ENCODE measurements at places on chromosomes 12 and 14.
A peak's percentile ranks its signal among the peaks of the same experiment; 100 is the strongest.

DNA sequence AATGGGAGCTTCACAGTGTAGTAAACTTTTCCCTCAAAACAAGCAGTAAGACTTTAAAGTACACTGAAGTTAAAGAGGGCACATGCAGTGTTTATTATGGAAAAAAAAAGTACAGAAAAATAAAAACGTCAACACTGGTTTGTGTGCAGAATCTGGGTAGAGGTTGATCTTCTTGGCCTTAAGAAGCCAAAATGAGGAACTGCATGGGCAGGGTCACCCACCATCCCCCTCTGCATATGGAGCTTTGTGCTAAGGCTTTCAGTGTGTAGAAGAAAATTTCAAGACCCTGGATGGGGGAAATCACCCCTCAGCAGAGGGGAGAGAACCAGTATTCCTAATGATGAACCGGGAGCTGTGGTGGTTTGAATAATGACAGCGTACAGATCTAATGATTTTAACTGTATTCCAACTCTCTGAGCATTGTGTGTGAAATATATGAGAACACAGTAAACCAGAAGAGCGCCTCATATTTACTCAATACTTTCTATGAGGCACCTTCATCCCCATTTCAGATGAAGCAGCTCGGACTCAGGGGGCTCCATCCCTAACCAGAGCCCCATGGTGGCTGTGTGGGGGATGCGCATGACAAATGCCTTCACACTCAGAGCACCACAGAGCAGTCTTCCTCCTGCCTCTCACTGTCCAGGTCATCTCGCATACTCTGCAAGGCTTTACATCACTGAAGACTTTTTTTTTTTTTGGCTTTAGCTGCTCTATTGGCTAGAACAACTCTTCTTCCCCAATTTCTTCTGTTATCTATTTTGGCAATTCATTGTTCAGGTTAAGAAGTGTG is 33.4 kb downstream of the ACADS start:
- DNase-seq = no peak

DNA sequence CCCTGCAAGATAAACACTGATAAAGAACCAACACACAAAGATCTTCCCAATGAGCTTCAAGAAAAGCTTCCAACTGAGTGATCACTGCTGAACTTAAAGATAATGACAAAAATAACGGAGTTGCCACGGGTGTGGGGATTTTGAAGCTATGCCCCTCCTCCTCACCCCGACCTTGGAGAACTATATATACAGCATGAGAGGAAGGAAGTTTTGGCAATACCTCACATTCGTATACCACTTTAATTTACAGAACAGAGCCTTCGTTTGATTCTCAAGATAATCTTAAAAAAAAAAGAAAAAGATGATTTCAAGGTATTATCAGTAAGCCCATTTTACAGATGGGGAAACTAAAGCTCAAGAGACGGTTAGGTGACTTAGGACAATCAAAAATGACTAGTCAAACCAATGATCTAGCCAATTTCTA is 715 bp downstream of the NEK9 start:
- peak; percentile 4 for DNase-seq

GRCh38 chr12:94768398-94769046 is 118.2 kb upstream of the TMCC3 start:
- DNase-seq = peak; percentile 39

- no peak for DNase-seq
Observed at GRCh38 chr12:115943630-115944391, 333.7 kb downstream of the MED13L start.

DNA sequence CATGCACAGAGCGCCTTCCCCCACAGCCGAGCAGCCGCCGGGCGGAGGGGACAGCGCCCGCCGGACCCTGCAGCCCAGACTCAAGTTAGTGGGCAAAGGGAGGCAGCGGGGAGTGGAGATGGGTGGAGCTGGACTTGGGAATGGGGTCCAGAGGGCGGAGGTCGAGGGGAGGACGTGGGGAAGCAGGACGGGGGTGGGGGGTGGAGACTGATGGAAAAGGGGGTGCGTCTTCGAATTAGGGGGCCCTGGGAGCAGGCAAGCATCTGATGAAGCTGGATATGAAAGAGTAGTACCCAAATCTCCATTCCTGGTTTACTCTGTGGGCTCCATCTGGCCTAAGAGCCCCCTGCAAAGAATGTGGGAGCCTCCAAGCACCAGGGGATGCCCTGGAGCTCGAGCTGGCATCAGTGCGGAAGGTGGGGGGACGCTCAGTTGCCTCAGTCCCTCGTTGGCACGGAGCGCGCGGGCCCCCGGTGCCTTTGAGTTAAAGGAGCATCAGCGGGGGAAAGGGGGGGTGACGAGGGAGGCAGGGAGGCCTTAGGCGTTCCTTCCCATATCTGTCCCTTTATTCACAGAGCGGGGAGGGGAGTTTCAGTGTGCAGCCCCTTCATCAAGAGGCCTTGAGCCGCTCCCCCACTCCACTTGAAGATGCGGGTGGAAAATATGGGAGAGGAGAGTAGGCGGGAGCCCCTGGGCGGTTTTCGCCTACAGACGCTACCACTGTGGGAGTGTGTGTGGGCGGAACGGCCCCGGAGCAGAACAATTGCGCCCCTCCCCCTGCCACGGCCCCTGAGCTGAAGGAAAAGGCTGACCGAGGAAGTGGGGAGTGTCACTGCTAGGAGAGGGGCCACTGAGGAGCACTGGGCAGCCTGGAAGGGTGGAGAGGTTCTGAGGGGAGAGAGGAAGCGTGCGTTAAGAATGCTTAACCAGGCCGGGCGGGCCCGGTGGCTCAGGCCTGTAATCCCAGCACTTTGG is 644 bp downstream of the NAB2 start:
- peak; percentile 31 for DNase-seq
